NCI-H187 treated with DMSO at 0.1 percent for 48 hours (cell line): ENCODE measurements at places on chromosomes 13 and 19.

DNA sequence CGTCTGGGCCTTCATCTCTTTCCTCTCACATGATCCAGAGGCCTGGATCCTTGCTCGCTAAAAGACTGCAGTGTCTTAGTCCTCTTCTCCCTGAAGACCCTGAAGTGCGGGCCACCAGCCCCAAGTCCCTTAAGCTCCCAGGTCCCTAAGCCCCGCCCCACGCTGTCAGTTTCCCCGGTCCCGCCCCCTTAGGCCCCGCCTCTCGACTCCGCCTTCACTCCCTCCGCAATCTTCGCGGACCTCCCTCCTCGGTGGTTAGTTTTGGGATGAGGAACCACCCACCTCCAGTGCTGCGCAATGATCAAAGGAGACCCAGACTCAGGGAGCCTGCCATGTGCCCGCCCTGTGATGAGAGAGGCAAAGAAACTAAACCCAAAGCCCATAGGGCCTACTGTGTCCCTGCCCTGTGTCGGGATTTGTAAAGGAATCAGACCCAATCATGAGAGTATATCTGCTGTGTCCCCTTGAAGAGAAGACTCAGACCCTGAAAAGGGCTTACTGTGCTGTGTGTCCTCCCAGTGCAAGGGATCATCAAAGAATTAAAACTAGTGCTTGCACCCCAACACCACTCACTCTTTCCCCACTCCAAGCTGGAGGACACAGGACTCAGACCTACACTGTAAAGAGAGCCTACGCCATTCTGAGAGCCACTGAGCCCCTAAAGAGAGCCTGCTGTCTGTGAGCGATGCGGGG is 3.0 kb upstream of the COX6B1 start:
- DNase-seq, result peak; percentile 19

DNA sequence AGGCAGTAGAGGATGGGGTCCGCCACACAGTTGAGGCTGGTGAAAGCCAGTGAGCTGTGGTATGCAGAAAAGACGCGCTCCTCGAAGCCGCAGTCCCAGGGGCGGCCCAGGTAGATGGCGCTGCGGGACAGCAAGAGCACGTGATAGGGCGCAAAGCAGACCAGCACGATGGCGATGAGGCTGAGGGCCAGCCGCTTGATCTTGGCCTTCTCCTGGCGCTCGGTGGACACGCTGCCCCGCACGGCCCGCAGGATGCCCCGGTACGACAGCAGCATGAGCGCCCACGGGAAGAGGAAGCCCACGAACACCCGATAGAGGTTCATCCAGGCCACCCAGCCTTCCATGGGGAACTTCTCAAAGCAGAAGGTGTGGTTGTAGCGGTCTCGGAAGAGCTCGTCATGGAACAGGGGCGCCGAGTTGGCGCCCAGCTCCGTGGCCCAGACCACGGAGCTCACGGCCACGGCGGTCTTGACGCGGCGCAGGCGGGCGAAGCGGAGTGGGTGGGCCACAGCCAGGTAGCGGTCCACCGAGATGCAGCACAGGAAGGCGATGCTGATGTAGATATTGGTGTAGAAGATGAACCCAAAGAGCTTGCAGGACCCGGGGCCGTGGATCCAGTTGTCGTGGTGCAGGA is 6.5 kb upstream of the OPA3 start:
- no peak for DNase-seq

- no peak for DNase-seq
These were observed 40.9 kb downstream of the GSX1 start for GRCh38 chr13:27833206-27833605.

GRCh38 chr19:2035590-2035991 is 15.5 kb downstream of the MKNK2 start:
- DNase-seq, result no peak

DNA sequence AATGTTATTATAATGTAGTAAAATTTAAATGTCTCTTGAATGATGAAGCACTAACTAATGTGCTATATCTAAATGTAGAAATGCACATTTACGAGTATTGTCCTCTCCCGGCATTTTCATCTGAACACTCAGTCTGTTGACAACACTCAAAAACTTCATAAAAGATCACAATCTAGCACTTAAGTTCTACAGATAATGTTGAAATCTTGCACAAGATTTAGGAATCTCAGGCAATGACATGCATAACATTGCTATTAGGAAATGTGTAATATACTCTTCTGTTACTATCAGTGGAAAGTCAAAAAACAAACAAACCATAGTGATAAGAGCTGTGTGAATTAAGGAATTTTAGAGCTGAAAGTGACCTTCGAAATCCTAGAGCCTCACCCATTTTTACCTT is 37.5 kb upstream of the XPO4 start:
- no peak for DNase-seq
